Naive thymus-derived CD8-positive, alpha-beta T cell (primary cell): ENCODE measurements at places on chromosomes 13 and 19. TPM values are rescaled to one million over a fixed set of nuclear protein-coding genes. Genes with fewer than 3 reads are reported as not detected.

IL11 gene
- polyA plus RNA-seq = not detected

MIA gene
- polyA plus RNA-seq = not detected

SIGLEC8 gene
- not detected for polyA plus RNA-seq

DNA sequence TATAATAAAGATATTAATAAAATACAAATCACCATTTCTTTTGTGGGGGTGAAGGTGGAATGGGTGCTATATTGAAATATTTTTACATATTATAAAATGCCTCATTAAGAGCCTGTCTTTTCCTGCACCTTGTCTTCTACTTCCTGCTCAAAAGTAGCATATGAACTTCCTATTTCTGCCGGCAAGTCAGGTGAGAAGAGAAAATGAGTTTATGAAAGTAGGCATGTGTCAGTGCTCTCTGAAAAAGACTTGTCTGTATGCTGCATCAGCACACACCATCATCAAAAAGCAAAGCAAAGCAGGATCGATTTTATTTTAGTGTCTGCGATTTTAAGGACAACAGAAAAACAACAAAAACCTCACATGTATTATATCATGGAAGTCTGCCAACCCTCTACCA lies 114.2 kb downstream of the RAP2A start:
- DNase-seq = no peak

DNA sequence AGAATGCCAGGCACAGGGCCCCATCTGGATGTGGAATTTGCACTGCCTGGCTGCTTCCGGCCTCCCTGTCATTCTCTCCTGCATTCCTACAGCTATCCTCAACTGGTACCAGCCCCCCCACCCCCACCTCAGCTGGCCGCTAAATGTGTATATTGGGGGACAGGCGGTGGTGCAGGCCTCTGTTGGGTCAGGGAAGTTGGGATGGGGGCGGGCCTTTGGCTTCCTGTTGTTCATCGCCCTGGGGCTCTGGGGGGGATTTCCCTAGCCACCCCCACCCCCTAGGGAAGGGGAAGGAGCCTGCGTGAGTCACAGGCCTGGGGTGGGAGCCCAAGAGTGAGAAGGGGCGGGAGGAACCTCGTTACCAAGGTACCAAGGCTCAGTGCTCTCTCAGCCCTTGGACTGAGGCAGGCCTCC lies 10.6 kb downstream of the POU2F2 start:
- peak; percentile 28 for DNase-seq
